Effector CD4-positive, alpha-beta T cell (primary cell): ENCODE measurements at places on chromosomes 13 and 19.
A peak's percentile ranks its signal among the peaks of the same experiment; 100 is the strongest.

- DNase-seq = no peak
Observed at GRCh38 chr19:35184884-35185283, 30.3 kb downstream of the FXYD5 start.

DNA sequence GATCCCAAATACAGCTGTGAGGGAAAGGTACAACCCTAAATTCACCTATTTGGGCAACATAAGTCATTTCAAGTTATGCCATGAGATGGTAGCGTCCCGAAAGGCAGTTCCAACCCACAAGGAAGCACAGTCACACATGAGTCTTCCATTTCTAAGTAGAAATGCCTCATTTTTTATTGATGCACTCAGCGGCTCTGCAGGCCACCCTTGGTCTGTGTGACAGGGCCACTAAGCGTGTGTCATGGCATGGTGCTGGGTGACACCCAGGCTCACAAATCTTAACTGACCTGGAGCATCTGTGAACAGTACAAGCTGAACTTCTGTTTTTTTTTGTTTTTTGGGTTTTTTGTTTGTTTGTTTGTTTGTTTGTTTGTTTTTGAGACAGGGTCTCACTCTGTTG is 15.1 kb downstream of the RAB20 start:
- no peak for DNase-seq

DNA sequence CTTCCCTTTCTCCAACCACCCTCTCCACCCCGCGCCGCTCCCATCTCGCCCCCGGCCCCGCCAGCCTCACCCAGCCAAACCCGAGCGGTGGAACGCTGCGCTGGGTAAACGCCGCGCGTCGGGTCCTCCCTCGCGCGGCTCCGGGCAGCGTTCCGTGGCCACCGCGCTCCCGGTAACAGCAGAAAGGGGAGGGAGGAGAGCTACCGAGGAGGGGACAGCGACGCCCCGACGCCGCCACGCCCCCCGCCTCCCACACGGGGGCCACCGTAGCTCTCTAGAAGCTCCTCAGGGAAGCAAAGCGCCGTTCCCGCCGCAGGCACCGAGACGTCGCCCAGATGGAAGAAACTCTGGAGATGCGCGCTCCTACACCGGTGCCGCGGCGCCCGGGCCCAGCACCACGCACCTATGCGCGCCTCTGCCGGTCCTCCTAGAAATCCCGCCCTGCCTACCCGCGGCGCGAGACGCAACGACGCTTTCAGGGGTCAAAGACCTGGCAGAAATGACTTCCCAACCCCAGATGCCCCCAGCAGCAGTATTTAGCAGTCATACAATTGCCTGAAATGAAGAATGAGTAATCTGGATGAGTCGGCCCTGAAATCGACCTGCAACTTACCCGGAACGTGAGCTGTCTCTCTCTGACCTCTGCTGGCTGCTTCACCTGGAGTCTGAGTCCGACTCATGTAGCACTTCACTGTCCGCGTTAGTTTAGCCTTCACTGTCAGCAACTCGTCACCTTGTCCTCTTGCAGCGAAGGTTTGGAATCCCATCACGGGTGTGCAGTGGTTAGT is at the start of gene RUBCNL:
Gene RUBCNL, minus strand, starts transcription at position 189 of the 788 bp plus-strand sequence. CDS start 14,777 bp downstream, outside the sequence.
- DNase-seq = no peak

GRCh38 chr13:109665240-109665639 is 121.1 kb downstream of the IRS2 start:
- DNase-seq = no peak

DNA sequence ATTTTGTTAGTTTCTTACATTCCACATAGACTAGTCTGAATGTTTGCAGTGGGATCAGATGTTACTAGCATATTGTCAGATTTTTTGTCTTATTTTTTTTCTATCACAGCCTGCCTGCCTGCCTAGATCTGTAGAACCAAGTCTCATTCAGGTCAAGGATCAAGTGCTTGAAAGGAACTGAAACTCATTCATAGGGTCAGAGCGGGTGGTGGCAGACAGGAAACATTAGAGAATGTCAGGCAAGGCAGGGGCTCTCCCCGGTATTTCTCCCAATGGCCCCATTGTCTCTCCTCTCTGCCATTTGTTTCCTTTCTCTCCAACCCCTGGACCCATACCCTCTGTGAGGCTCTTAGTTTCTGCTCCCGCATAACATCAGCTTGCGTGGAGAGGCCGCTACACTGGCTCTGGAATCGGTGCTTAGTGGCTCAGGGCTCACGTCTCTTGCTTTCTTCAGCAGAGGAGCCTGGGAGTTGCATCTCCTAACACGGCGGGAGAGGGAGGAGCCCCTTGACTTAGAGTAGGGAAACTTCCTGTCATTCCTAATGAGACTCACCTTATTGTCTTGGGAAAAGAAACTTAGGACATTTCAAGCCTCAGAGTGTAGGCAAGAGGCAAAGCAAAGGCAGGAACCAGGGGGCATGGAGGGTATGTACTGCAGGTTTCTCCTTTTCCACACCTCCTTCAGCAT is 35.6 kb upstream of the SPATA13 start:
- DNase-seq = no peak

GRCh38 chr13:73059460-73060250 is 850 bp downstream of the KLF5 start:
- peak; percentile 23 for DNase-seq

DNA sequence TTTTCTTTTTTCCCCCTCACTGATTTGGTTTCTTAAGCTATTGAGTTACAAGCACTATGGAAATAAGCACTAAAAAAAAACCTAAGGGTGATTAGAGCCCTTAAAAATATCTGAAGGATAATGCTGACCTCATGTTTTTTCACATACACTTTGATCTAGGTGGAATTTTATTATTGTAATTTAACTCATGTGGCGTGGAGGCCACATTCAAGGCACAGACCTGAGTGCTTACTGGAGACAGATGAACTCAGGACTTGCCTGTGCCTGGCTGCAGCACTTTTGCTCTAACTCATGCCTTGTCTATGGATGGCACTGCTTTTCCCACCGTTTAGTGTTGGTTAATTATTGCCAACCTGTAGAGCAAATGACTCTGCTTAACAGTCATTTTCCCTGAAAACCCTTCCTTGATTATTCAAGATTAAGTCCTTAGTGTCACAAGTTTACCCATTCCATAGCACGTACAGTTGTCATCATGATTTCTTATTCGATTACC is 541.4 kb downstream of the GPC6 start:
- no peak for DNase-seq

- DNase-seq = no peak
Observed at GRCh38 chr13:19171563-19171962, 10.1 kb downstream of the TUBA3C start.

- no peak for DNase-seq
Observed at GRCh38 chr19:30332445-30333234, 39.5 kb upstream of the ZNF536 start.

GRCh38 chr13:65454403-65454802 is 1775.7 kb downstream of the PCDH9 start:
- DNase-seq = no peak

- no peak for DNase-seq
Observed at GRCh38 chr19:42601811-42602443, 7.2 kb upstream of the CEACAM8 start.
